ENCODE measurements at places on chromosomes 7 and 10.

- DNase-seq = no peak
These were observed 70.6 kb downstream of the NPS start for GRCh38 chr10:127619546-127620325.

DNA sequence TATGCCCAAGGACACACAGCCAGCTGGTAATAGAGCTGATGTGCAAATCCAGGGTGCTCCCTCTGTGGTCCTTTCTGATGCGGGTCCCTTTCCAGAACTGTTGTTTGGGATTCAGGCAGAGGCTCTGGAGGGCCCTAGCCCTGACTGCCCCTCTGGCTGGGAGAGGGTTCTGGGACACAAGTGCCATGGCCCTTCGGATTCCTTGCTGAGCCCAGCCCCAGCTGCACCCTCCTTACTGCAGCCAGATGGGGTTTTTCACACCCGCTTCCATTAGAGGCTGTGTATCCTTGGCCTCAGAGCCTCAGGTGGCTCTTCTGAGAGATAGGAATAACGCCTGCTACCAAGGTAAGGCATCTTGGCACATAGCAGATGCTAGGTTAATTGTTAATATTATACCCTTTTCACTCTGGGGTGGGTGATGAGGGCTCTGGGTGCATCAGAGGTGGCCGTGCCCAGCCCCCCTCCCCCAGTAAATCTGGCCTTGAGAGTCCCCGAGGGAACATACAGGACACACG lies 89.8 kb upstream of the LRRC4 start:
- DNase-seq = no peak

GRCh38 chr7:107957436-107957835 lies 45.5 kb downstream of the LAMB1 start:
- DNase-seq = no peak

- no peak for DNase-seq
These were observed 95.1 kb upstream of the GPR26 start for GRCh38 chr10:123570898-123571515.

GRCh38 chr10:70328967-70329366 lies 45.2 kb upstream of the NPFFR1 start:
- no peak for DNase-seq

- no peak for DNase-seq
These were observed 526 bp downstream of the SFRP5 start for GRCh38 chr10:97771055-97771891.

- DNase-seq = no peak
These were observed 37.2 kb upstream of the PCBD1 start for GRCh38 chr10:70925377-70926225.

Measured in AG04449 (cell line).